ENCODE measurements at places on chromosomes 12 and 14. TPM values are rescaled to one million over a fixed set of nuclear protein-coding genes. Genes with fewer than 3 reads are reported as not detected.

Gene CABP1
- 2.4 TPM for total RNA-seq

GRCh38 chr12:2094597-2094996 is 41.8 kb downstream of the CACNA1C start:
- no peak for DNase-seq

DNA sequence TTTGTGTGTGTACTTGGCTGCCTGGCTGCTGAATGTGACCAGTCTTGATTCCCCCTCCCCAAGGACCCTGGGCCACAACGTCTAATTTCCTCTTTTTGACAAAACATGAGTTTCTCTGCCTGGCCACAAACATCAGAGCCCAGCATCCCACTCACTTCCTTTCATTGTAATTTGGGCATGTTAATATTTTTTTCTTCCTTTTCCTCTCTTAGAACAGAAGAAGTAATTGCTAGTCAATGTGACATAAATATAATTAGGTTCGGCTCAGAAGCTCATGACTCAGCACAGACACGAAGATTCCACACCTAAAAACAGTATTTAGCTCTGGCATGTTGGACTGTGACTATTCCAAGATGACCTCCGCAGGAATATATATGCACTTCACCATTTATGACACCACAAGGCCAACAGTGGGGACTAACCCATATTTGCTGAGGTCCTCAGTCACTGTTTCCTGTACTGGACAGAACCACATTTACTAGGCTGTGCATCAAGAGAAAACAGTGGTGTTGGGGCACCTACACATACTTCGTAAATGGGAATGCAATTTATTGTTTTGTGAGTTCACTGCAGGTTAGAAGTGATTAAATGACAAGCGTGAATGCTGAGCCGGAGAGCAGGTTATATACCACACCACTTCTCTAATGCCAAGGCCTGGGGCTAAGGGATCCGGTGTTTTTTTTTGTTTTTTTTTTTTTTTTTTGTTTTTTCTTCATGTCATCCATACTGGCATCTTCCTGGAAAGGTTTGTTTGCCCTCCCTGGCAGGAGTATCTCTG is 4.2 kb downstream of the GSG1 start:
- no peak for DNase-seq

DNA sequence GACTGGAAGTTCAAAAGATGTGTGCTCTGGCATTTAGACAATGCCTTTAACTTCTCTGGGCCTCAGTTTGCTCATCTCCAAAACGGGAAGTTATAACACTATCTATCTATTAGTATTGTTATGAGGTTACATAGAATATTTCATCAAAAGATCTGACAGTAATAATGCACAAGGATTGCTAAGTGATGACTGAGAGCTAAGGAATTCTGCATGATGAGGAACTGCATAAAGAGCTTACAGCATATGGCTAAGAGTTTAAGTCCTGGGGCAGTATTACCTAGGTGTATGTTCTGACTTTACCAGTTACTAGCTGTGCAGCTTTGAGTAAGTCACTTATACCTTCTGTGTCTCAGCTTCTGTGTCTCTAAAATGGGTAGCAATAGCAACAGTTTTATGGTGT is 160.1 kb upstream of the TMPO start:
- no peak for DNase-seq

DNA sequence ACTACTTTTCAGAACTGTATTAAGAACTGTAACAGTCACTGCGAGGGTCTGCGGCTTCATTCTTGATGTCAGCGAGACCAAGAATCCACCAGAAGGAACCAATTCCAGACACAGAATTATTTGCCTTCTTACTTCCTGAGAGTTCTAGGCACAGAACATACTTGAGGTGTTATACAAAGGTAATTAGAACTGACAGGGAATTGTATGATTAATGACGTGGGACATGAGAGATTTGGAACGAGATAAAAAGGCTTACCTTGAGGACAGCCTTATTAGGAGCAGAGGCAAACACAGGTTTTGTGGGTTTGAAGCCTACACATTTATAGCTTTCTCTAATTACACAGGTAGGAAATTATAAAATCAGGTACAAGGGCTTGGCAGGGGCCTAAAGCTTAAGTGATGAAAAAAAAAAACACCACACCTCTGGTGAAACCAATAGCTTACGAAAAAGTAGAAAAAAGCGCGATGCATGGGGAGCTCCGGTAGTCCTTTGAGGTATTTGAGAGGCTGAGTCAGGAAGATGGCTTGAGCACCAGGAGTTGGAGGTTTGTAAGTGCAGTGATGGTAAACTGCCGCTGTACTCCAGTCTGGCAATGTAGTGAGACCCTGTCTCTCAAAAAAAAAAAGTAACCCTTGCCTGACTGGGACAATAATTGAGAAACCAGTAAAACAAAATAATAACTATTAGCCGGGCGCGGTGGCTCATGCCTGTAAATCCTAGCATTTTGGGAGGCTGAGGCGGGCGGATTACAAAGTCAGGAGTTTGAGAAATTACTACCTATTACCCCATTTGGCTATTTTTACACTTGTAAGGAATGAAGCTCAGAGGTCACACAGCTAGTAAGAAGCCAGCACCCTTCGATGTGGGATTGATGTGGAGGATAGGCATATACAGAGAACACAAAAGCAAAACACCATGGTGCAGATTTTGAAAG is 795 bp upstream of the ACOT2 start:
- no peak for DNase-seq

GRCh38 chr14:34359420-34360117 is 102.5 kb downstream of the SPTSSA start:
- no peak for DNase-seq

Data from adrenal gland (tissue), 19 donors.